Activated CD4-positive, alpha-beta T cell treated with anti-CD3 and anti-CD28 coated beads for 24 hours (primary cell): ENCODE measurements at places on chromosomes 16 and 17.

DNA sequence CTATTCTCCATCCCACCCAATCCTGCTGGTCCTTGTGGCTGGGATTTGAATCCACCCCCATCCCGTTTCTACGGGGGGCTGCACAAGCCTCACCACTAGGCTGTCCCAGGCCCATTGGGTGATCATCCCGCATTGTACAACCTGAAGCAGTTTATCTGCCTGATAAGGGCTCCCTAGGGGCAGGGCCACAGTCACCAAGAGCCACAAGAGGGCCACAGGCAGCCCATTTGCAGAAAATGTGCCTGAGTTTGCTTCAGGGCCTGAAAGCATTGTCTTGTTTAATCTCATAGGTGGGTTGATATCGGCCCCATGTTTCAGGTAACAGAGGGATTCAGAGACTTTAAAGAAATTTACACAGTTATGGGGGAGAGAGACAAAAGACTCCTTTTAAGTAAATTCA is 245.0 kb downstream of the CPPED1 start:
- no peak for DNase-seq

DNA sequence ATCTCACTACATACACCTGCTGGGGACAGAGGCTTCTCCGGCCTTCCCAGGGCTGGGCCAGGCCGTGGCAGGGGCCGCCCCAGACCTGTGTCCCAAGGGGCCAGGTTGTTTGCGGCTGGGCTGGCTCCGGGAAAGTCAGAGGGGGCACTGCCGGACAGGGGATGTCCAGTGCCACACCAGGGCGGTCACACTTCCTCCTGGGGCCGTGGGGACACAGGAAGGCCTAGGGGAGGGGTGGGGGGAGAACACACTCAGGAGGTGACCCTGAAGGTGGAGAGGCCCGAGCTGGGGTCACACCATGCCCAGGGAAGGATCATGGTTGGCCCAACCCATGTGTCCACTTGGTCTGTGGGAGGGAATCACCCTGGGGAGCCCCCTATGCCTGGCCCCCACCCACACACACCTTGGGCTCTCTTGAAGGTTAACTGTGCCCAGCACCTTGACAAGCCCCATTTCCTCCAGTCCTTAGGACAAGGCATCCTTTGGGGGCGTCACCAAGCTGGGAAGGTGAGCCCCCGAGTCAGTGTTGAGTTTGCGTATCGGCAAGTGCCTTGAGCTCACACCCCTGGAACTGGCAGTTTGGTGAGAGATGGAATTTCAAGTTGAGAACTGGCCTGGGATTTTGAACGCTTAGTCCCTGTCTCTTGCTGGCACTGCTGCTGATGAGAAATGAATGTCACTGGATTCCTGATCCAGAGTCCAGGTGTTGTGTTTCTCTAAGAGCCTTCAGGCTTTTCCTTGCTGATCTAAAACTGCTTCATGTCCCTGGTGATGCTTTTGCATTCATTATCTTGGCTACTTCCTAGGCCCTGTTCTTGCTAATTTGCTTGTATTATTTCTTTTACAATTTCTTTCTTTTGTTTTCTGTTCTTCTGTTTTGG is 7.7 kb upstream of the ACTG1 start:
- no peak for DNase-seq

DNA sequence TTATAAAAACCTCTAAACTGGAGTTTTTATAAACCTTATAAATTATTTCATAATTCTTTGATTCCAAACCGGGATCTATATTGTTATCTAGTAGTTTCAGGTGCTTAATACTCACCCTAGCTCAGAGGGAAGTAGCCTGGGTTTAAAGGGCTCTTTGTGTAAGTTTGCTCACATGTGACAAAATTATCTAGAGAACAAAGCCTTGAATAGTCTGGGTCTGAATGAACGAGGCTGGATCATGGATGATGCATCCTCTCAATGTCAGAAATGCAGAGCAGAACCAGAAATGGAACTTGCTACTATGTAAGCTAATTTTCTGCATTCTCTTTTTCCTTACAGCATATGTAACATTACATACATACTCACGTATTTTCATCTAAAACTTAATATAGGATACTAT is 103.9 kb upstream of the NETO2 start:
- DNase-seq, result no peak

DNA sequence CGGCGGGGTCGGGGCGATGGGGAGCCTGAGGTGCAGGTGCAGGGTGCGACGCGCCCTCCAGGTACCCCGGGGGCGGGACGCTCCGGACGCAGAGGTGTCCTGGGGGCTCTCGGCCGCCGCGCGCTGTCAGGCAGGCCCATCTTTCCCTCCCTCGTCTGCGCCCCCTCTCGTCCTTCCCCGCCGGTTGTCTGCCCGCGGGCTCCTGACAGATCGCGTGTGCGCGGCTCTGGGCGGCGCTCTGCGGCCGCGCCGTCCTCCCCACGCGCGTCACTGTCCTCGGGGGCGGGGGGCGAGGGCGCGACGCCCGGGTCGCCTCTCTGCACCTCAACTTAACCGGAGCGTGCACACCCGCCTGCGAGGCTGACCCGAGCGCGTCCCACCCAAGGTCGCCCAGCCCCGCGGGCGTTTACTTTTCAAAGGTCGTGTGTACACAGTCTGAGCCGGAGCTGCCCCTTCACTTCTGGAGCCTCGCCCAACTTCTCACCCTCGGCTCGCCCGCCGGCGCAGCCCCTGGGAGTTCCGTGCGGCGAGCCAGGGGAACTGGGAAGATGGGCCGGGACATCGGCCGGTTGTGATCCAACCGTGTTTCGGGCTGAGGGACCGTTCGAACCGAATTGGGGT is 512 bp downstream of the AKAP1 start:
- DNase-seq, result no peak

DNA sequence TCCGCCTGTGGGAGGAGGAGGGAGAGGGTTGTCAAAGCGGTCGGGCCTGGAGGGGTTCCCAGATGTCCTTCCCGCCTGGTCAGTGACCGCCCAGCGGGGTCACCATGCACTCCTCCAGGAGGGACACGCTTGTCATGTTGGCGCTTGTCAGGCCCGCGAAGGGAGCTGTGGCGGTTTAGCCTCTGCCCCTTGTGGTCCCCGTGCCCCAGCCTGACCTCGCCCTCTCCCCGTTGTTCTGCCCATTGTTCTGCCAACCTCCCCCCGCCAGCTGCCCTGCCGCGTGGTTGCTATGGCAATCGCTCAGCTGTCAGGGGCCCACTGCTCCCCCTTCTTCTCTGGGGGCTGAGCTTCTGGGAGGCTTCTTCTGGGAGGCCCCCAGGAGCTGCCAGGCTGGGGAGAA is 146.4 kb upstream of the CIBAR2 start:
- DNase-seq, result no peak

- no peak for DNase-seq
Observed at GRCh38 chr17:56096026-56096810, 57.1 kb upstream of the ANKFN1 start.

- no peak for DNase-seq
Observed at GRCh38 chr17:61470530-61471136, 18.4 kb downstream of the TBX4 start.

GRCh38 chr17:17975436-17975835 is 2.8 kb downstream of the DRC3 start:
- no peak for DNase-seq
